ENCODE measurements at places on chromosomes 16 and 17.
A peak's percentile ranks its signal among the peaks of the same experiment; 100 is the strongest.

- no peak for DNase-seq
Observed at GRCh38 chr17:28008513-28008912, 34.0 kb upstream of the NLK start.

DNA sequence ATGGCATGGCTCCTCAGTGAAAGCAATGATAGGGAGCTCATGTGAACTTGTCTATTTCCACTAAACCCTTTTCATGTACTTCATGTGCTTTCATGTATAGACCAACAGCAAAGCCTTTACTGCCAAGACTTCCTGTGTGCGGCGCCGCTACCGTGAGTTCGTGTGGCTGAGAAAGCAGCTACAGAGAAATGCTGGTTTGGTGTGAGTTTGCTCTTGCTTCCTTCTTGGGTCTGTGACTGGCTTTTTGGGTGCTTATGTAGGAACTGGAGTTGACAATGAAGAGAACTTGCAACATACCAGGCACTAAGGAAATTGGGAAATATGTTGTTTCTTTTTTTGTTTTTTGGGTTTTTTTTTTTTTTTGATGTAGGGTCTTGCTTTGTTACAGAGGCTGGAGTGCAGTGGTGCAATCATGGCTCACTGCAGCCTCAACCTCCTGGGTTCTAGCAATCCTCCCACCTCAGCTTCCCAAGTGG is 5.7 kb downstream of the SNX11 start:
- peak; percentile 27 for DNase-seq

DNA sequence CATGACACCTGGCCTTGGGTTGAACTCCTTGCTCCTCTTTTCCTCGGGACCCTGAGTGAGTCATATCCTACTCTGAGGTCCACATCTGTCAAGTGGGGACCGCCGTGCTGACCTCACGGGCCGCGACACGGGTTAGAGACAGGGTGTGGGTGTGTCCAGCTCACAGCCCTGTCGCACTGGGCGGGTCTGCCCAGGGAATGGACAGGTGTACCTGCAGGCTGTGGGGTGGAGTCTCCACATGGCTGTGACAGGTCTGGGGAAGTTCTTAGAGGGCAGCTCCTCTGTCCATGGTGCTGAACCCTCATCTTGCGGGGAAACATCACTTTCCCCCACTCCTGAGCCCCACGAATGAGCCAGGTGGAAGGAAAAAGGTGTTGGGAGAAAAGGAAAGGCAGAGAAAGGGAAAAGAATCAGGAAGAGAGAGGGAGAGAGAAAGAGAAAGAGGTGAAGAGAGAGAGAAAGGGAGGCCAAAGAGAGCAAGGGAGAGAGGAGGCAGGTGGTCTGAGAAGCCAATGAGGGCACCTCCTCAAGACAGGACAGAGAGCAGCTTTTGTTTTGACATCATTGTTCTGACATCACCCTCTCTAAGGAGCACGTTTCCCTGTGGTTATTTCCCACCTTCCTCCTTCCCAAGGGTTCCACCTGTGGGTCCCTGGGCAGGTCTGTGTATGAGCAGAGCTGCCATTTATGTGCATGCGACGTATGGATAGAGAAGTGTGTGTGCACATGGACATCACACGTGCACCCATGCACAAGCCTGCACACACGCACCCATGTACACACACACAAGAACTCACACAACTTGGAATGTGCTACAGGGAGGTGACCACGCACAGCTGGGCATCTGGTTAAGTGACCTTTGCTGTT is 32.6 kb upstream of the CBFA2T3 start:
- DNase-seq, result peak; percentile 17

- no peak for DNase-seq
Observed at GRCh38 chr17:40975516-40975915, 8.6 kb downstream of the KRT40 start.

DNA sequence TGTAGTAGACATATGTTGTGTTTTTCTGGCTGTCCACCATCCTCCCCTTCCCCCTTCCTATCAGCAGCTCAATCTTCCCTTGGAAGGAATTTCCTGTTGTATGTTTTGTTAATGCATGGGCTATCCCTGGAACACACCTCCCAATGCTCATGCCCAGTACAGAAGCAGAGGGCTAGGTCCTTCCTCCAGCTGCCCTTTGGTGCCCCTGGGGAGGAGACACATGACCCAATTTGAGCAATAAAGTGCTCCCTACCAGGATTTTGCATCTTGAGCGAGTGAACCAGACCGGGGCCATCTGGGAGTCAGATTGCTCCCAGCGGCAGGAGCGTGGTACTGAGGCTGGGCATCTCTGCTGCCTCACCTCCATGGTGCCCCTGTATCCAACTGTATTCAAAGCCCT is 141.5 kb upstream of the MED13 start:
- no peak for DNase-seq

- DNase-seq, result no peak
Observed at GRCh38 chr17:63439687-63440086, 6.4 kb downstream of the CYB561 start.

- peak; percentile 18 for DNase-seq
Observed at GRCh38 chr17:76447931-76448652, 4.9 kb downstream of the UBE2O start.

Measured in stimulated activated CD4-positive, alpha-beta T cell treated with anti-CD3 and anti-CD28 coated beads, Interleukin-4, amount 100 ng/mL, for 24 hours (primary cell).